Thoracic aorta endothelial cell (primary cell): ENCODE measurements at places on chromosomes 6 and 20. TPM values are rescaled to one million over a fixed set of nuclear protein-coding genes. Genes with fewer than 3 reads are reported as not detected.

PTGIS gene
- 1.1 and 1.3 TPM in 2 replicates for total RNA-seq

PDE7B gene
- total RNA-seq = 32.0 and 64.5 TPM in 2 replicates

TRAPPC3L gene
- total RNA-seq = 0.13 and 0.22 TPM in 2 replicates

UTRN gene
- total RNA-seq = 453 and 475 TPM in 2 replicates

GLP1R gene
- not detected in 2 replicates for total RNA-seq

RHAG gene
- total RNA-seq = not detected in 2 replicates

CDYL gene
- 32.4 and 39.1 TPM in 2 replicates for total RNA-seq

NOX3 gene
- total RNA-seq = not detected in 2 replicates

RNF182 gene
- total RNA-seq = 0.14 and 0.40 TPM in 2 replicates

SLC17A9 gene
- 12.5 and 19.2 TPM in 2 replicates for total RNA-seq

ADGRF4 gene
- under 0.01 TPM in 1 of 2 replicates, not detected in the other for total RNA-seq

PLEKHG1 gene
- total RNA-seq = 78.7 and 87.0 TPM in 2 replicates

PLN gene
- total RNA-seq = not detected in 2 replicates

F13A1 gene
- not detected in 2 replicates for total RNA-seq

TMC2 gene
- not detected in 2 replicates for total RNA-seq

SLC17A1 gene
- not detected in 2 replicates for total RNA-seq

BEND6 gene
- 1.0 and 1.1 TPM in 2 replicates for total RNA-seq
